ENCODE measurements at places on chromosomes 12 and 14.
A peak's percentile ranks its signal among the peaks of the same experiment; 100 is the strongest.

DNA sequence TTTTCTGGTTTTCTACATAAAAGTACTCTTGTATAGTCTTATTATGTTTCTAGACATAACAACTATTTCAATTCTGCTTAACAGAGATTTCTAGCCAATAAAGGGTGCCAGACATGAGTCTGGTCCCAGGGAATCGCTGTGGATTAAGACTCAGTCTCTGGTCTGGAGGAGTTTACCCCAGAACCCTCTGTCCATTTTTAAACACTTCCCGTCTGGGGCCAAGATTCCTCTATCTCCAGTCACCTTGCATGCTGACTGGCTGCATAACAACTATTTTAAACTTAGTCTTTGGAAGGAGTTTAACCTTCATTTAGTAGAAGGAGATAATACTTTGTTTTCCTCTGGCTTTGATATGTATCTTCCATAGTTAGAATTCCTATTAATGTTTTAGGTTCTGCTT lies 163.1 kb upstream of the IFNG-AS1 start:
- no peak for DNase-seq

- no peak for DNase-seq
Observed at GRCh38 chr12:73517859-73518258, 1019.8 kb upstream of the ATXN7L3B start.

GRCh38 chr14:98544174-98544573 lies 727.8 kb downstream of the BCL11B start:
- DNase-seq = no peak

GRCh38 chr14:95255487-95255886 lies 64.2 kb downstream of the CLMN start:
- DNase-seq = no peak

DNA sequence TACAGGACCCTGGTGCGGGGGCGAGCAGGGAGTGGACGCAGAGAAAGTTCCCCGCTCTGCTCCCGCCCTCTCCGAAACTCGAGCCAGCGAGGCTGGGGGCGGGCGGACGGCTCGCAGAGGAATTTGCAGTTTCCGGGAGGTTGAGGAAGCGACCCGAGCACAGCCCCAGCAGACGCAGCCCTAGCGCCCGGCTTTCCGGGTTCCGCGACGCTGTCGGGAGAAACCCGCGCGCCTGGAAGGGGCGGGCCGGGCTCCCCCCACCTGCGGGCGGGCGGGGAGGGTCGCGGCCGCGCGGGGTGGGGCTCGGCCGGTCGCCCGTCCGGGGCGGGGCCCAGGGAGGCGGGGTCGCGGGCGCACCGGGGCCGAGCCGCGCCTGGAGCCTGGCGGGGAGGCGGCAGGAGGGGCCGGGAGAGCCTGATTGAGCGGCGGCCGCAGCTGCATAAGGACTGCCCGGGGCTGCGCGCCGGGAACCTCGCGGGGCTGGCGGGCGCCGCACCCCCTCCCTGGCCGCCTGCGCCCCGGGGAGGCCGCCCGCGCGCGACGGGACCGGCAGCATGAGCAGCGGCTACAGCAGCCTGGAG lies at the start of gene RASSF3:
Gene RASSF3 (plus strand): TSS at position 417 of the 581 bp plus-strand sequence. CDS start 138 bp downstream, at position 555.
- DNase-seq = peak; percentile 51

DNA sequence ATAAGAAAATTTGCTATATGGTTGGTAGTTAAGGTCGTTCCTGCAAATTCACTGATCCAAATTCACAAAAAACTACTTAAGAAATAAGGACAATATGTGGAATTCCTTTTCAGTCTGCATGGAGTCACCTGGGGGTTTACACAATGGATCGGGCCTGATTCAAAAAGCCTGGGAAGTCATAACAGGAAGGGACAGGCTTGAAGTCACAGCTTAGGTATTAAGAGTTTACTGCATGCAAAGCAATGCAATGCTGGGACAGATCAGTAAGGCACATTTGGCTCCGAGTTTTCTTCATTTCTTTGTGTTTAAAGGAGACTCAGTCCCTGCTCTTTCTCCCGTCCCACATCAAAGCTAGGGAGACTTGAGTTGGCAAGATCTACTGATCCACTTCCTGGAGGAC lies 153.3 kb downstream of the NTF3 start:
- no peak for DNase-seq

DNA sequence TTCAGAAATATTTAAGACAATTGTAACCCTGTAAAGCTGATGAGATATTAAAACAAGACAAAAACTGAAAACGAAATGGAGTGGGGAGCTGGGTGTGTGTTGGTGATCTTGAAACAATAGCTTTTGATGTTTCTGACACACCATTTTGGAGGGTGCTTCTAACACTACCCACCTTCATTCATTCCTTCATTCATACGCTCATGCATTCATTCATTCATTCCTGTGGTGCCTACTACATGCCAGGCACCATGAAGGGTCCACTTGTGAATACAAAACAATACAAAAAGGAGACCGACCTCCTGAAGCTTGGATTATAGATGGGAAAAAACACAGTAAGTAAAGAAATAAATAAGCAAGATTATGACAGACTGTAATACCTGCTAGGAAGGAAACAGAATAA lies 60.5 kb downstream of the FOXN3 start:
- DNase-seq = no peak

GRCh38 chr12:110536834-110537604 lies 34.9 kb downstream of the RAD9B start:
- no peak for DNase-seq

DNA sequence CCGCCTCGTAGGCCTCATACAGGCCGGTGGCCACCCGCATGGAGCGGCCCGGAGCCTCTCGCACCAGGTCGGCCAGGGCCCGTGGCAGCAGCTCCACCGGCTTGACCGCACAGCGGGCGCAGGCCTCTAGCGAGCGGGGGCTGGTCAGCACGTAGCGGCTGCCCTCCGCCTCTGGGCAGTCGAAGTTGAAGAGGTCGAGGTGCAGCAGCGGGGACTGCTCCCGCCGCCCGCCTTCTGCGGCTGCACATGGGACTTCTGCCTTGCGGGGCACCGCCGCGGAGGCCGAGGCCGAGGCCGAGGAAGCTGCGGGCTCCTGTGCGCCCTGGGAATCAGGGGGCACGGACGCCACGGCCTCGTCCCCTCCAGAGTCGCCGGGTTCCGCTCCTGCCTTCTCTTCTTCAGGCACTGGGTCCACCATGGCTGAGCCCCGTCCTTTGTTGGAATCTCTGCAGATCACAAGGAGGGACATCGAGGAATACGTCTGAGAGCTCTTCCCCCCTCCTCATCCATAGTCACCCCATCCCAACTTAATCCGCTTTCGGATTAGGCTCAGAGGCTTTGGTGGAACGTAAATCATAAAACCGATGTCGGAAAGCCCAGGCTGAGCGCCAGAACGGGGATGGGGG lies 1.4 kb downstream of the CCDC177 start:
- DNase-seq = no peak

DNA sequence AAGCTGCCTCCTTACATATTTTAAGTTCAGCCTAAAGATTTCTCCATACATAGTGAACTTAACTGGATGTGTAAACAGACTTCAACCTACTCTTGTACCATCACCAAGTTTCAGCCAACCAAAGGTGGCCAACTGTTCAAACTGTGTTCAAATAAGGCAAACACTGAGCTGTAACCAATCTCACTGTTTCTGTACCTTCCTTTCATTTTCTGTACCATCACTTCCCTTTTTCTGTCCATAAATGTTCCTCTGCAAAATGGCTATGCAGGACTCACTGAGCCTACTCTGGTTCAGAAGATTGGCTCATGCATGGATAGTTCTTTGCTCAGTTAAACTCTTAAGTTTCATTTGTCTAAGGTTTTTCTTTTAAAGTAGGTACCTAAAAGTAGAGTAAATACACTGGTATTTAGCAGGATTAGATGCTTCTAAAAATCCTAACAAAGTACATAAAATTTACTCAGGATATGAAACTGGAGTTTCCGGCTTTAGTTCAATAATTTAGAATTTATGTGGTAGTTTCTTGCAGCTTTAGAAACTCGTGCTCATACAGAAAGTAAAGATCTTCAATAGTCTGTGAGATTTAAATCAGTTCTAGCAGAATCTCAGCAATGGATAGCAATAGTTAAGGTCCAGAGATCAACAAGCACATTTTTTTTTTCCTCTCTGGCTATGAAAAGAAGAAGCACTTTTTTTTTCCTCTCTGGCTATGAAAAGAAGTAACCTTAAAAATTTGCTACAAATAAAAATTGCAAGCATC lies 282.0 kb upstream of the PPFIA2 start:
- DNase-seq = peak; percentile 8

- DNase-seq = peak; percentile 67
Observed at GRCh38 chr14:76773188-76773885, 12.1 kb downstream of the VASH1 start.

DNA sequence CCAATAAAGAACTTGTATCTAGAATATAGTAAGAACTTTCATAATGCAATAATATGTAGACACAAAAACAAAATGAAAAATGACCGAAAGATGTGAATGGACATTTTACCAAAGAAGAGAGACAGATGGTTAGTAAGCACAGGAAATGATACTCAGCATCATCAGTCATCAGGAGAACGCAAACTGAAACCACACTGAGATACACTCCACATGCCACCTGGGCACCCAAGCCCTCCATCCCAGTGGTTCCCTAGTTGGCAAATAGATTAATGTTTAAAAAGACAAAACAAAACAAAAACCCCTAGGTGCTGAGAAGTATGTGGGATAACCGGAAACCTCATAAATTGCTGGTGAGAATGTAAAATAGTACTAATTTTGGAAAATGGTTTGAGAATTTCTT lies 26.8 kb upstream of the VPS33A start:
- DNase-seq = no peak

GRCh38 chr12:2613326-2614073 lies 181.3 kb upstream of the FKBP4 start:
- DNase-seq = peak; percentile 31

- DNase-seq = no peak
Observed at GRCh38 chr12:3869865-3870264, 3.3 kb downstream of the PARP11 start.

Data from Ammon's horn (tissue), 1 donor.